Small intestine (tissue), 16 donors: ENCODE measurements at places on chromosomes 5 and 9.

- DNase-seq = no peak
These were observed 34.4 kb downstream of the MAP1B start for GRCh38 chr5:72141440-72142355.

- no peak for DNase-seq
These were observed 42.4 kb downstream of the RHOBTB3 start for GRCh38 chr5:95773335-95774059.

DNA sequence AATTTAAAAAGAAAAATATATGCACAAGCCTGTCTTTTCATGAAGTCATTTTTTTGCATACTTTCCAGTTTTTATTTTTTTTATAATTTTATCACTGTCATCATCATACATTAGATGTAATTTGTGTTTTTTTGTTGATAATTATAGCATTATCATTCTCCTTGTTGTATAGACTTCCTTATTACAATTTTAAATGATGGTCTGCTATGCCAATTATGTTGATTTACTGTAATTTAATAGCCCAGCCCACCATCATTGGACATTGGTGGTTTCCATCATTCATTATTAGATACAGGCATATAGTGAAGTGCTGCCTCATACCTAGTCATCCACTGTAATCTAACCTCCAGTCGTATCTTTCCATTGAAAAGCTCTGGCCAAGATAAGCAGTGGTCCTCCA, 3.8 kb upstream of the TJP2 start:
- no peak for DNase-seq

GRCh38 chr5:165035520-165035919, 1530.1 kb downstream of the MAT2B start:
- DNase-seq = no peak

DNA sequence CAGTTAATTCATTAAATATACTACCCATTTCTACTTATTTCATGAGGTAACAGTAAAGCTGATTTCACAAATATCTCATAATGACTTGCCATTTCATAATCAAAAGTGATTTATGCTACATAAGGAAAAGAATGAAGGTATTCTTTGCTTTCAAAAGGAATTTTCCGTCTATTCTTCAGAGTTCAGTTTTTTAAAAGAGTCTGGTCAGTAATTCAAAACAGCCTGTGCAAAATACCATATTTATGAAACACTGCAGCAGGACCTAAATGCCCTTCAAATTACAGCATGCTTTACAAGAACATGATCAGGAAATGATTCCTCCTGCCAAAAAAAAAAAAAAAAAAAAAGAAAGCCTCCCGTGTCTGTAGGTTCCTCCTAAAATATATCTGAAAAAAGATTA, 154.7 kb downstream of the KIAA0825 start:
- no peak for DNase-seq

DNA sequence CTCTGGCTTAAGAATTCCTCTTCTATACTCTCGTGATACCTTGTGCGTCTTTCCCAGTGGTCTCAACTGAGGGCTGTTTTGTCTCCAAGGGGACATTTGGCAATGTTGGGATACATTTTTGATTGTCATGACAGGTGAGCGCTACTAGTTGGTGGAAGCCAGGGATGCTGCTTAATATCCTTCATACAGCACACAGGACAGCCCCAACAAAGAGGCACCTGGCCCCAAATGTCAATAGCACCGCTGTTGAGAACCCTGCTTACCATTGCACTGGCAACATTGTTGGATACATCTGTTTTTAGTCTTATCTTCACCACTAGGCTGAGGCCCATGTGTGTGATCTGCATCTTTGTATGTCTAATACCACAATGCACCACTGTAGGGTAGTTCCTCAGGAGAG, 114.1 kb downstream of the C9orf152 start:
- no peak for DNase-seq

DNA sequence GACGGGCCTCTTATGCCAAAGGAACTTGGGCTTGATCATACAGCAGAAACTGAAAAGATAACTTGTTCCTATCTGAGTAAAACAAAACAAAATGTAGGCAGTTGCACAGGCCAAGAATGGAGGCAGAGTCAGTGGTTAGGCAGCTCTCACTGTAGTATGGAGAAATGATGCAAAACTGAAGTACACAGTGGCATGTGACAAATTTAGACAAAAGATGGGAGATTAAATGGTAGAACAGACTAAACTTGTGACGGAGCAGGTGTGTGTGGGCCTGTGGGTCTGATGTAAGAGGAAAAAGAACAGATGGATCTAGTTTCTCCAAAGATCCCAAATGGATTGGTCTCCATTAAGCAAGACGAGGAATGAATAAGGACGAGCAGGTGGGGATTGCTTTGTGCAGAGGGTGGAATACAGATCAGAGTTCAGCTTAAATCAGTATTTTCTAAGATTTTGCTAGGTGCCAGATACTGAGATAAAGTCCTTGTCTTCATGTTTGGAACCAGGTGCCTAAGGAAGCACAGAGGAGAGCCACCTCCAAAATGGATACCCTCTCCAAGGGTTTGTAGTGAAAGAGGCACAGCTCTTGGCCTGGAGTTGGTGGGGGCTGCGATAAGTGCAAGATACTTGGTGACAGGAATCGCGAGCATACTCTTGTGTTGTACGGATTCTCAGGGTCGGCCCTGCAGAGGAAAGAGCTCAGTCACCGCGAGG, 722 bp upstream of the DCP2 start:
- DNase-seq = no peak

GRCh38 chr9:83622939-83623678, at the start of gene IDNK:
Gene IDNK, plus strand, starts transcription at chr9:83623143. Its CDS starts 29 bp downstream, at chr9:83623172.
- DNase-seq = peak; percentile 88

- no peak for DNase-seq
These were observed 12.2 kb downstream of the KLF9 start for GRCh38 chr9:70402213-70402612.

DNA sequence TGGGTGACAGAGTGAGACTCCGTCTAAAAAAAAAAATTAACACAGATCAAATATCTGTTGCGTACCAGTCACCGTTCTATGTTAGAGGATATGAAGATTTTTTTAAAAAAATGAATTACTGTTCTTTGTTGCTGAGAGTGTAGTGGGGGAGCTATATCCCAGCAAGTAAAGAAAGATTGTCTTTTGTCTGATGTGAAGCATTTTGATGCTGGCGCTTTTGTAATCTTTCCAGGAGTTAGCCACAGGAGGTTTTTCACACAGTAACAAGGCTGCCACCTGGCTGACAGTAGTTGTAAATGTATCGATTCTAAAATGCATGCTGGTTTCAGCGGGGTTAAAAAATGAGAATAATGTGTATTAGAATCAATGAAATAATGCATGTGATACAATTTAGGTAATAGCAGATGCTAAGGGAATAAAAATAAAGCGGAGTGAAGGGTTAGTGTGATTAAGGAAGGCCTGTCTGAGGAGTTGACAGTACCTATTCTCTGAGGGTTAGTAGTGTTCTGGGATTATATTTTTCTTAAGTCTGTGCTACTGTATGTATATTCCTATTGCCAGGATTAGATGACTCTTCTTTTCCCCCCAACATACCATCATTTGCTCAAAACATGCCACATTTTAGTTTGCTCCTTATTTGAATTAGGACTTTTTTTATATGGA, 3.4 kb downstream of the LMNB1 start:
- DNase-seq = peak; percentile 66

GRCh38 chr9:90340421-90340820, 302.2 kb downstream of the DIRAS2 start:
- no peak for DNase-seq

- peak; percentile 68 for DNase-seq
These were observed 42.6 kb downstream of the CSF1R start for GRCh38 chr5:150043657-150044328.

- no peak for DNase-seq
These were observed 127.0 kb upstream of the PUM3 start for GRCh38 chr9:2970864-2971263.

DNA sequence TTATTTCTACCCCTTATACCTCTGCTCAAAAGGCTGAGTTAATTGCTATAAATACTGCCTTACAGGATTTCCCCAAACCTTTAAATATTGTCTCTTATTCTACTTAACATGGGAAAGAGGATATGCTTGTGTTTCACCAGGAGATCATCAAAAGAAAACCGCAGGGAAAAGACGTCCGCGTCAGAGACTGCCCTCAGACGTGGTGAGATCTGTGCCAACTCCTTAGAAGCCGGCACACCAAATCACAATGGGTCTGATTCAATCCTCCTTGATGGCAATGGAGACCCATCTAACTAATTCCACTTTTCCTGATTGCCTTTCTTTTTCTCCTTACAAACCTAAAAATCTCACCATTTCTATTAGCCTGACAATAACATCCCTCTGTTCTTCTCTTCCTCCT, 55.0 kb downstream of the SH3PXD2B start:
- DNase-seq = no peak

GRCh38 chr5:1479581-1480188, 34.4 kb upstream of the SLC6A3 start:
- peak; percentile 52 for DNase-seq

GRCh38 chr9:98724810-98725530, 16.2 kb upstream of the GABBR2 start:
- DNase-seq = no peak

- DNase-seq = no peak
These were observed 283.6 kb upstream of the NMUR2 start for GRCh38 chr5:152688561-152689249.

- no peak for DNase-seq
These were observed 21.1 kb downstream of the GFPT2 start for GRCh38 chr5:180332051-180332517.

- no peak for DNase-seq
These were observed 61.7 kb upstream of the NIPAL4 start for GRCh38 chr5:157398305-157398704.

DNA sequence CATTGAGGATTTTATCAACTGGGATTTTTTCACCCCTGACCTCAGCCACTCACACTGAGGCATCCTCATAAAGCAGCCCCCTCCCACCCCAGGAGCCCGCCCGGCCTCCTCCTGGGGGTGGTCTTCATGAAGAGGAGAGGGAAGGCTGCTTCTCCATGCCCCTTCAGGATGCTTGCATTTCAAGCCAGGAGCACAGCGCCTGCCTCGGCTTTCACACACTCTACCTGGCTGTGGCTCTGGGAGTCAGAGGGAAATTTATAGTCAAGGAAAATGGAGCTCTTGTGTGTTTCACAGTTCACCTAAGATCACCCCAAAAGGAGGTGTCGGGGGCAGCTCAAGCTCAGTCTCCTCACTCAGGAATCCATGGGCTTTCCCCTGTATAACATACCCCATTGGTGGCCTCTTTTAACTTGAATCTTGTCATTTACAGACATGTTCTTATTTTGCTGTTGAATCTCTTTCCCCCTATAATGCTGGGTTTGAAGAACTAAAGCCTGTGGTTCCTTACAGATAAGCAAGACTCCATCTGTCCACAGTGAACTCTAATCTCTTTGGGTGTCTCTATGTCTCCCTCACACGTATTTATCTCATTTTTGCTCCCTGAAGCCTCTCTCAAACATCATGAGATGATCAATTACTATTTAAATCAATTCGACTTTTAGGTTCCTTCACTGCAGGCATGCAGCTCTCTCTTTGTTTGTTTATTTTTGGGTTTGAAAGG, 22.6 kb upstream of the IQGAP2 start:
- DNase-seq = no peak

DNA sequence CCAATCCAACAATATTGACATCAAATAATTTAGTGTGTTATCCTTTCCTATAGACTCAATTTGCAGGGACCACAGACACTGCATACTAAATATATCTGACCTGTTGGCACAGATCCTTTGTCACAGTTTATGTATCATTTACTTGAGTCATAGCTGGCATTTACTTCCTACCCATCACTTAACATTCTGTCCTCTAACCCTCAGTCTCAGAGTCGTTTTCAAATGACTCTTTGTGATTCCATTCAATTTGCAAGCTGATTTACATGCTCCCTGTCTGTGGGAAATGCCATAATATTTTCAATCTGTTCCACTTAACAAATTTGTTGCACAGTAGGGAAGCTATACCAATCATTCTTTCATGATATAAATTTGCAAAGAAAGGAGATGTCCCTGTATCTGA, 265.7 kb upstream of the EDIL3 start:
- no peak for DNase-seq

GRCh38 chr5:101897914-101898313, 398.2 kb downstream of the SLCO4C1 start:
- peak; percentile 5 for DNase-seq

GRCh38 chr5:90530736-90531487, 1.5 kb upstream of the LYSMD3 start:
- no peak for DNase-seq

GRCh38 chr9:133768371-133768858, 30.3 kb upstream of the SARDH start:
- DNase-seq = no peak

DNA sequence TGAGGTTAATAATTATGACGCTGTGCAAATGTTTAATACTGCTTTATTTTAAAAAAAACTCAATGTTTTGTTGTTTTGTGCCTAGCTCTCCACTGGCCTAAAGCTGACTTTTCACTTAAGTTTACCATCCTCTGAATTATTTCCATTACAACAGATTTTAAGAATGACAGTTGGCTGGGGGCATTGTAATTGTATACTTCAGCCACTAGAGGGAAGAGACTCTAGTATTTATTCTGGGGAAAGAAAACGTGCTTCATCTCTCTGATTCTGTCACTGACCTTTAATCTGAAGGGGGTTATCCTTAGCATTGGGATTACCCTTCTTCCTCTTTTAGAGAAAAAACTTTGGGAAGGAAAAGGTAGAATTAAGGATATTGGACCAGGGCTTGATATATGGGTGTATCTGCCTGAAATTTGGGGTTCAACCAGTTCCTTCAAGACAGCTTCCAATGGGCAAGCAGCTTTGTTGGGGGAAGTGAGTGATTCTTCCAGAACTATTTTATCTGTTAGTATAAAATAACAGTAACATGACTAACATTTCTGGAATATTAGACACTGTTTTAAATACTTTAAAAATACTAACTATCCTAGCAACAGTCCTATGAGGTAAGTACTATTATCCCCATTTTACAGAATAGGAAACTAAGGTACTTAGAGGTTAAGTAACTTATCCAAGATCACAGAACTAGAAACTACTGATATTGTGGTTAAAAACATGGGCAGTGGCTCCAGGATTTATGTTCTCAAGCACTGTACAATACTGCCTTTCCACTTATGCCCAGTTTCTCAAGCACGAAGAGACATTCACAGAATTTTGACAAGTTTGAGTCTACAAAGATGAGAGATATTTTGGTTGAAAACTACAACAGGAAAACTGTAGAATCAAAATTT, 208.4 kb downstream of the CD180 start:
- DNase-seq = no peak

DNA sequence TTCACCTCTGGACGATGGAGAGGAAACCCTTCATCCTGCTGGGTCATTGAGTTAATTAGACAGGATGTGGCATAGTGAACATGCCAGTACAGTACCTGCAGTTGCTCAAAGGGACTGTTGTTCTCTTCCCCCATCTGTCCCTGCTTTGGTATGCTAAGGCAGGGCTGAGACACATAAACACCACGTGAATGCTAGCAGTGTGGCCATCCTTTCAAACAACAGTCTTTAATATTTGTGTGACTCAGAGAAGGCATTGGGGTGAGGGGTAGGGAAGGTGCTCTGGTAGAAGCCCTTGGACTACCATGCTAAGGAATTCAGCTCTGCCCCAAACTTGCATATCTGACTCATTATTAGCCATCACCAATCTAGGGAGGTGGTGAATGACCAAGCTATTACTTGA, 180.2 kb upstream of the ZNF618 start:
- DNase-seq = no peak

GRCh38 chr5:66840511-66841013, 244.4 kb downstream of the MAST4 start:
- DNase-seq = no peak
